ENCODE measurements at places on chromosomes 1 and 21.

- DNase-seq = no peak
Measured at GRCh38 chr21:46597896-46598343, 7.0 kb downstream of the S100B start.

GRCh38 chr1:116139592-116140134 lies 28.5 kb downstream of the MAB21L3 start:
- no peak for DNase-seq

DNA sequence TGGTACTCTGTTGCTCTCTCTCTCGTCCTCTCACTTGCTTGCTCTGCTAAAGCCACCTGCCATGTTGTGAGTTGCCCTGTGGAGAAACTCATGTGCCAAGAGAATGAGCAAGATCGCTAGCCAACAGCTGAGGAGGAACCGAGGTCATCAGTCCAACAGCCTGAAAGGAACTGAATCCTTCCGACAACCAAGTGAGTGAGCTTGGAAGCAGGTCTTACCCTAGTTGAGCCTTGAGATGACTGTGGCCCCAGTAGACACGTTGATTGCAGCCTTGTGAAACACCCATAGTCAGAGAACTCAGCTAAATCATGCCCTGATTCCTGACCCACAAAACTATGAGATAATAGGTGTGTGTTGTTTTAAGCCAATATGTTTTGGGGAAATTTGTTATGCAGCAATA lies 48.1 kb upstream of the BACH1 start:
- no peak for DNase-seq

DNA sequence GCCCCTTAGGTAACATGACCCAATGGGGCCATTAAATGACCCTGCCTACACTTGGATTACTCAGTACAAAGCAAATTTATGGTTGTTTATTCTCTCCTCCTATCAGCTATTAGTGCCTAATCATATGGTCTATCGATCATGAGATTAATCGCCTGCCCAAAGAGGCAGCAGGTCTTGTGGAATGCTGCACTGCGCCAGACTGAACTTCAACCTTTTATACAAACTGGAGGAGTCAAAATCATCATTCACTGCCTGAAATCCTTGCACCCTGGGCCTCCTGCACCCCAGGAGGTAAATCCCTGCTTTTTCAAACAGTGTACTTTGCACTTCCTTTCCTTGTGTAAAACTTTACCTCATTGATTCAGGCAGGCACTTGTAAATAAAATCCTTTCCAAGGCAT lies 69.7 kb downstream of the NFIA start:
- DNase-seq = no peak

DNA sequence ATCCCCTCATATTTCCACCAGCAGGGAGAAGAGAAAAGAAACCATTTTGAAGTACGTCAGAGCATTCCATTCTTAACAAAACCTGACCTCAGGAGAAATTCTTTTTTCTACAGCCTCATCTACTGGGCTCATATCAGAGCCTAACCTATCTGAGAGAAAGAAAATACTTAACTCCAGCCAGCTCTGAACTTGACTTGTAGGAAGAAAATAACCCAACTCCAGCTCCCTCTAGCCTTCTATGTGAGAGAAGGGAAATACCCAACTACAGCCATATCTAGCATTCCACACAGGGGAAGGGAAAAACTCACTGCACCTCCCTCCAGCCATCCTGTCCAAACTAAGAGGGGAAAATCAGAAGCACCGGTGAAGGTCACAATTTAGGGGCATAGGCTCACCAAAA lies 57.7 kb downstream of the SPATA6 start:
- no peak for DNase-seq

- DNase-seq = no peak
Measured at GRCh38 chr1:88708011-88708410, 23.9 kb downstream of the PKN2 start.

- DNase-seq = no peak
Measured at GRCh38 chr1:17635276-17635675, 95.8 kb downstream of the ARHGEF10L start.

GRCh38 chr1:3945222-3945621 lies 45.1 kb upstream of the C1orf174 start:
- DNase-seq = no peak

DNA sequence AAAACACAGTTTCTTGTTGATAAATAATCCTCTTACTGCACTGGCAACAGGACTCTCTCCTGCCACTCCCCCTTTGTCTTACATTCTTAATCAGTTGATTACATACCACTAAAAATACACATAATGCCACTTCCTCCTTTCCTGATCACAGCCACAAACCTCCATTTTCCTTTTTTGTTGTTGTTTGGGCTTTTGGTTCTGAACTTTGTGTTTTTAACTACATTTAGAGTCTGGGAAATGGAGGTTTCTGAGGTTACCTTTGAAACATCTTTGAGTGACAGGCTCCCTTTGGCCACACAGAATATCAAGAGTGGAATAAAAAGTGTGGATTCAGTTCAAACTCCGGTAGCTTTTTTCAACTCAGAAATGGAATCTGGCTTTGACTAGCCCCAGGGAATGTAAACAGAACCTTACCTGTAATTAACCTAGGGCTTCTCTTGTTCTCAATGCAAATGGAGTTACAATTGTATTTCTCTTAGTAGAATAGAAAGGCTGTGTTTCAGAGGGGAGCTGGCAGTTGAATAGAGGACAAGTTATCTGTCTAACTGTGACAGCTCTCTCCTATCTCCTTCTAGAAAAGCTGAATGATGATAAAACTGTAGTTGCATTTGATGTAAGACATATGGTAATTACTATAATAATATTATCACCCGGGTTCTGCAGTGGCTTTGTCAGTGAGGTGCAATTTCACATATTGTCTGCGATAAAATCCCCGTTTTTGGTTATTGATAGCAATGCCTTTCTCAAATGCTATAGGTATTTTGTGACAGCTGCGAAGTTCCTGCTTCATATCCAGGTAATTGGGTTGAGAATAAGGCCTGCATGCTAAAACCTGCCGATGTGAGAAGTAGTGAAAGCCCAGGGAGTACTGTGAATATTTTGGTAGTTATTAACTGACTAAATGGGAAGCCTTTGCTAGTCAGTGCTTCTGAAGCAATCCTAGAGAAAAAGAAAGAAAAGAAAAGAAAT lies 66.9 kb downstream of the ST6GALNAC5 start:
- no peak for DNase-seq

DNA sequence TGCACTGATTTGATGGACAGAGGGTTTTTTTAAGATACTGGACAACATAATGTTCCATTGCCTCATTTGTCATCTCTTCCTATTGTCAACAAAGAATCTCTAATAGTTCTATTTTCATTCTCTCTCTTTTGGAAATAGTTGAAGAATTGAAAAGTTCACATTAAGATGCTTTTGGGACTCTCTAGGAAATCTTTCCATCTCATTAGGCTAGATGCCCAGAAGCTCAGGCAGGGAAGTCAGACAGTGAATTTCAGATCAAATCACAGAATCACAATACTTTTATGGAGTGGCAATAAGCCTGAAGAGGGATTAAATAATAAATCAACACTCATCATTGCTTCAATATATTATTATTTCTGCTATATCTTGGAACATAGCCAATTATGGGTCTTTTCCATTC lies 29.2 kb downstream of the NEGR1 start:
- no peak for DNase-seq

Measured in posterior cingulate gyrus (tissue), 11 donors.